ENCODE measurements at places on chromosomes 1 and 21.

GRCh38 chr1:8873506-8874229 is 4.8 kb downstream of the ENO1 start:
- DNase-seq = peak; percentile 97

- DNase-seq = no peak
These were observed 58.6 kb upstream of the USP25 start for GRCh38 chr21:15671188-15671587.

DNA sequence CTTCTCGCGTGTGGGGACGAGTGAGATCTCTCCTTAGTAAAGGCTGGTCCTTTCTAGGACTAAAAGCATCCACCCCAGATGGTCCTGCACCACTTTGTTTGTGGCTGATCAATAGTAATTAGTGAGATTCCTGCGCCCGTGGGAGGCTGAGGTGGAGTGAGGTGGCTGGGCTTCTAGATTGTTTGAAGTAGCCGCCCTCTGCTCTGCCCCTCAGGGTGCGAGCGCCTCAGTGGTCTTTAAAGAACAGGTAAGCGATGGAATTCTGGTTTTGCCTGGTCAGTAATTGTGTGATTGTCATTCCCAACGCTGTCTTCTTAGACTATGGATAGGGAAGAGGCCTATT is 20.7 kb downstream of the PEX14 start:
- DNase-seq = no peak

DNA sequence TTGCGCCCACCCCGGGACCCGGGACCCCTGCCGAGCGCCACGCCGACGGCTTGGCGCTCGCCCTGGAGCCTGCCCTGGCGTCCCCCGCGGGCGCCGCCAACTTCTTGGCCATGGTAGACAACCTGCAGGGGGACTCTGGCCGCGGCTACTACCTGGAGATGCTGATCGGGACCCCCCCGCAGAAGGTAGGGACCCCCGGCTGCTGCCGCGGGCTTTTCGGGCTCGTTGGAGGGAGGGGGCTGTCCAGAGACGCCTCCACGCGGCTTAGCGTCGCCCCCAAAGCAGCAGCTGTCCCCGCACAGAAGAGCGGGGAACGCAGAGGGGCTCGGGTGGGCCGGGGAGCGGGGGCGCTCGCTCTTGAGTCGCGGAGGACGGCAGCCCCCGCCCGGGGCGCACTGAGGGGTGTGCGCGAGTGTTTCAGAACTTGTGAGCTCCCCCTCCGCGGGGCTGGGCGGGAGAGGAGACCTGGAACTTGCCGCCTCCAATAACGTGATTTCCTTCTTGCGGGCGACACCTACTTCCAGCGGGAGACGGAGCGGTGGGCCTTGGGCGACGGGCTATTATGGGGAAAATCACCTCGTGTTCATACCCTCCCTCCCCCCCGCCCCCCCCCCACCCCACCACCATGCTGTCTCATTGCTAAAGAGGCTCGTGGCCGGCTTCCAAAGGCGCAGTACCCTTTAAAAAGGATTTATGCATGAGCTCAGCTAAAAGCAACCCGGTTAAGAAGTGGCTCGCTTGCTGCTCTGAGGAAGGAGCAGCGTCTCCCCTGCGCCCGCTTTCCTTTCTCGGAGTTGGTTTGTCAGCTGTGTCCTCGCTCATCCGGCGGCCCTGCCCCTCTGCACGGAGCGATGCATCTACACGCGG is 664 bp downstream of the BACE2 start:
- DNase-seq = peak; percentile 57

DNA sequence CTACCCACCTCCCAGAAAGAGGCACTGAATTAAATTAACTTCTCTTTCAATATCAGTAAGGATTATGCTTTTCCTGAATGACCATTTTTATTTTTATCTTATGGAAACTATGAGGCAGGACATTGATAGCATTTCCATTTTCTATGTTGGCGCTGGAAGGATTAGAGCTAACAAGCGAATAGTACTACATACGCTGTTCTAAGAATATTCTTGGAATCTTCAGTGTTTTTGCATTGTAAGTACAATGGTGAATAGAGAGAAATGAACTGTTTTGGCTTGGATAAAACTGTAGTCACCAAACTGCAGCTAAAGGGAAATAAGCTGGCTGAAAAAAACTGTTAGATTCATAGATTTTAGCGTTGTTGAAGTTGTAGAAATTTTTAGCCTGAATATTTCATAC is 779.0 kb upstream of the ADGRL4 start:
- DNase-seq = no peak

DNA sequence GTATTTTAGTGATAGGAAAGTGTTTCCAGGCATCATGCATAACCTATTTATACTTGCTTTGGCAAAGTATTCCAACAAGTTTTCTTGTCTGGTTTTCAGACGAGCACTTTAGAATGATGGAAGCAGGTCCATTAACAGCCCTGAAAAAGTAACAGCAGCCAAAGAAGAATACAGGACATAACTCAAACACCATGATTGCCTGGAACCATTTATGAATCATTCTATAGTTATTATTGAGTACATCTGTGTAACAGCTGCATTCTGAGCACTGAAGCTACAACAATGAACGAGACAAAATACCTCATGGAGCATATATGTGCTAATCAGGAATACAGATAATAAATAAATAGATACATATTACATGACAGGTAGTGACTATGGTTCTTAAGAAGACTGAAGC is 12.6 kb downstream of the IL10RB start:
- DNase-seq = no peak

GRCh38 chr21:40729761-40730425 is 117.1 kb downstream of the DSCAM start:
- DNase-seq = no peak

GRCh38 chr1:109490029-109490933 is 3.6 kb upstream of the CYB561D1 start:
- peak; percentile 49 for DNase-seq

DNA sequence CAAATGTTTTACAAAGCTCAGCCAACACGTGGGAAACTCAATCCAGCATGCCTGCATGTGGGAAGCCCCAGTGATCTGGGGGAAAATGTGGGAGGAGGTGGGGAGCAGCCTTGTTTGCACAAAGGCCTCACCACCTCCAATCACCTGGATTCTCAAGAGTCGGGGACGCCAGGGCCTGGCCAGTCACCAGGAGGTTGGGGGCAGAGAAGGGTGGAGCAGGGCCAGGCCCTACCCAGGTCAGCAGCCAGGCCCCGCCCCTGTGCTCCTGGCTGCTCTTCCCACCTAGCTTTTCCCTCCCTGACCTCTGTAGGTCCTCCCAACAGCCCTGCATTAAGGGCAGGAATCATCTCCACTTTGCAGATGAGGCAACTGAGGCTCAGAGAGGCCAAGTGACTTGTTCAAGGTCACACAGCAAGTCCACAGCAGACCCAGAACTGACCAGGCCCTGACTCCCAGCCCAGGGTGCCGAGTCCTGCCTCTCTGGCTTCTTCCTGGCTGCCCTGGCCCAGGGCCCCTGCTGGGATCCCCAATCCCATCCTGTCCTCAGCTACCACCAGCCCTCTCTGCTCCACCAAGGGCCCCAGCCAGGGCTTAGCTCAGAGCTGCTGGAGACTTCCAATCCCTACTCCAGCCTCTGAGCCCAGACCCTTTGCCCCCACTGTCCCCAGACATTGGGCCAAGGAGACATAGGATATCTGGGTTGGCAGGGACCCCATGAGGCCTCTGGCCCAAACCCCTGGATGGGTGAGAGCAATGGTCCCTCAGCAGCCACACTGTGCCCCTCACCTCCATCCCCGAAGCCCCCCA is 508.6 kb downstream of the PTPRU start:
- DNase-seq = no peak

GRCh38 chr1:212293579-212293978 is 8.4 kb downstream of the PPP2R5A start:
- no peak for DNase-seq

GRCh38 chr1:216554934-216555333 is 131.7 kb upstream of the USH2A start:
- no peak for DNase-seq

GRCh38 chr1:154337253-154337894 is 12.0 kb downstream of the ATP8B2 start:
- DNase-seq = no peak

- no peak for DNase-seq
These were observed 57.9 kb downstream of the NTMT2 start for GRCh38 chr1:170203693-170204092.

DNA sequence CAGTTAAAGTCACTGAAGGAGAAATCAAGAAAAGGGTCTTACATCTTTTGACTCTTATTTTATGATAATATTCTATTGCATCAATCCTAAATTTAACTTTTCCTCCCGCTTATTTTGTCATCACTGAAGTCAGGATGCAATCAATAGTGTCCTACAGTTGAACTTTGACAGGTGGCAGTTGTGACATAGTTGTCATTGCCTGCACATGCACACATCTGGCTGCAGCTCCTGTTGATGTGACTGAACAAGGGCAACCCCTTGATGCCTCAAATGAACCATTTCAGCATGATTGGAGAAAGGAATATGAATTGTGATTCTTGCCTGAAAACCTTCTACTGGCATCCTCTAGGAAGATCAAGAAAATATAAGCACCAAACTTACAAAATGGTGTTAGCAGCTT is 157.7 kb downstream of the NTNG1 start:
- no peak for DNase-seq

GRCh38 chr1:242477944-242478343 is 46.6 kb downstream of the PLD5 start:
- DNase-seq = no peak

DNA sequence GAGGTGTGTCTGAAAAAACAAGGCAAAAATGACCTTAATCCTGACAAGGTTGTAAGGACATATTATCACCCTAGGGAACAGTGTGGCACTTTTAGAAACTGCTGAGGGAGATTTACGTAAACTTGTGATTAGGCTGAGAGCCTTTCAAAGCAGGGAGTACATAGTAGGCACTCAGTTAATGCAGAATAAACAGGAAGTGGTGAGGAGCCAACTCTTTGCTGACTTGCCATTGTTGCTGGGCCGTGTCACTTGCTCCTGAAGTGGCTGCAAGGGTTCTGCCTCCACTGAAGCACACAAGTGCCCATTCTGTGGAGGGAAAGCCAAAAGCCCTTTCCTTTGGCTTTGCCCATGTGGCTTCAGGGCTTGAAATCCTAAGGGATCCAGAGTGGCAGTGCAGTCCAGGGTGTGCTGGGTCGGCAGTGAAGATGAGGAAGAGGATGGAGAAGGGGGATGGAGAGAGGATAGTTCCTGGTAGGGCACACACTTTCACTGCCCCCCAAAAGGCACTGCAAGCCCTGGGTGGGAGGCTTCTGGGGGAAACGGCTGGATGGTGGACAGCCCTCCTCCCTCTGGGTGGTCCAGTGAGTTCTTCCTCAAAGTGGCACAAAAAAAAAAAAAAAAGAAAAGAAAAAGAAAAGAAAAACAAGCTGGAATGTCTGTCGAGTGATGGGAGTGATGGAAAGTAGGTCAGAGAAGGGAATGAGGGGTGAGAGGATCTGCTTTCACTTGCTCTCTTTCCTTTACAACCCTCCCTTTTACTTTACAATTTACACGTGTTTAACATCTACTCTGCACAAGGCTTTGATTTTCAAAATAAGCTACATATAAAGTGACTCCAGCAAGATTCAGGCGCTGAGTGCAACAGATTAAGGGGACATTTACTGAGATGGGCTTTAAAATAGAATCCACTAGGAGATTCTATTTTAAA is 13.7 kb upstream of the RHEX start:
- DNase-seq = no peak

DNA sequence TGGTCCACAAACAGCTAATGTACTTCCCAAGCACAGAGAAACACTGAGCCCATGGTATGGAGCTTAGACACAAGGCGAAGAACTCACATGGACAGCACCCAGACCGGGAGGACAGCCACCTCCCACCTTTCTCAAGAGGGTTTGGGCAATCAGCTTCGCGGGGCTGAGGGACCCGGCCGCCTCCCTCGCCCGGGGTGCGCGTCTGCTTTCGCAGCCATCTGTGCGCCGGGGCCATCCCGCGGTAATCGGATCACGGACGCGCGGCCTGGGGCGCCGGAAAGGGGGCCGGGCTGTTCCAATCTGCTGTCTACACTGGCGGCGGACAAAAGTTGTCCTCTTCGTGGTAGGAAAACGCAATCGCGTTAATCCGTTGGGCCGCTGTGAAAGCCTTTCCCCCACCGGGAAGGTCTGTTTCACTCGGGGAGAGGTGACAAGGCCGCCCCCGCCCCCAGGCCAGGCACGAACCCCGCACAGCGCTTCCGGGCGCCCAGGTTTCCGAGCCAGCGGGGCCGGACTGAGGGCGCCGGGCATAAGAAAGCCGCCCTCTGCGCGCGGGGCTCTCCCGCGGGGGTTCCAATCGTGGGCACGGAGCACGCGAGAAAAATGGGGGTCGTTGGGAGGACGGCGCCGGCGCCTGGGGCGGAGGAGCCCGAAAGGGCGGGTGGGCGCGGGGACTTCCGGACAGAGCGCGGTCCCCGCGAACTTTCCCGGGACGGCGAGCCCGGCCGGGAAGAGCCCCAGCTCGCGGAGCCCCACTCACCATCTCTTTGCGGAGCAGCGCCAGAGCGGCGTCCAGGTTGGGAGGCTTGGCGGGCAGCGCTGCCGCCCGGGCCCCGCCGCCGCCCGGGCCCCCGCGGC is 664 bp downstream of the FAM89A start:
- no peak for DNase-seq

GRCh38 chr1:113223546-113223945 is 150.5 kb downstream of the LRIG2 start:
- DNase-seq = no peak

DNA sequence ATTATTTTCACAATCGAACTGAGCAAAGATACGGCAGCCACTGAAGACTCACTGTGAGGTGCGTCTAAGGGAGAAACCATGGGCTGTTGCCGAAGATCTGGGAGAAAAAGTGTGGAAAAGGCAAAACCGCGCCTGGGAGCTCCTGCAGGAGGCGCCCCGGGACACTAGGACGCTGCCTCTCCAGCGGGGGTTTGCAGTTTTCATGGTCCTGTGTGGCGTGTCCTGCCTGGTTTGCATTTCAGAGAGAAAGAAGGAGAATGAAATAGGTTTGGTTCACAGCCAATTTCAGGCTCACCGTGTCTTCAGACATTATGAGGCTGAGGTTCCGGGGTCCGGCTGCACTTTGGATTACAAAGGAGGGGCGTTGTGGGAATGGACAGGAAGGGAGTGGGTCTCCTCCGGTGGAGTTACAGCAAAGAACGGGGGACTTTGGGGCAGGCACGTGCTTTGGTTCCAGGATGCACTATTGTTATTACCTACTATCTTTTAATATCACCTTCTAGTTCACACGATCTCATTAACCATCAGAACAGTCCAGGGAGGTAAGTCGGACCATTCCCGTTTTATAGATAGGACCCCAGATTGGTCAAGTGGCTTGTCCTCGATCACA is 179.8 kb downstream of the DYRK1A start:
- no peak for DNase-seq

DNA sequence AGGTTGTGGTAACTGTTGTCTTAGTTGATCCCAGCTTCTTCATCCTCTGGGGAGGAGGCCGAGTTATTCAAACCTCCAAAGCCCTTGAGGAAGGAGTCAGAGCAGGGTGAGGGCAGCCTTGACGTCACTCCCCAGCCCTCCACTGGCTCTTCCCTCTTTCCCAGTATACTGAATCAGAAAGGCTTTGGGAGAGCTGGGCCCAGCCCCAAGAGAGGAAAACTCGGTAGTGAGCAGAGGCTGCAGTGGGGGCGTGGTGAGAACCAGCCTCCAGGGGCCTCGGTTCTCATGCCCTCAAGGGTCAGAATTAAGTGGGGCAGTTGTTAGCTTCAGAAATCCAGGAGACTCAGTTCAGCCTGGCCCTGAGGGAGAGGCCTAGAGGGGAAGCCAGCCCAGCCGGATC is 1.8 kb upstream of the GJA4 start:
- no peak for DNase-seq

All from amniotic stem cell (primary cell).